Neural progenitor cell (in vitro differentiated cells): ENCODE measurements at places on chromosomes 5 and 9. TPM values are rescaled to one million over a fixed set of nuclear protein-coding genes. Genes with fewer than 3 reads are reported as not detected.

GRCh38 chr5:123450114-123450513 lies 26.9 kb upstream of the CEP120 start:
- DNase-seq = no peak

DNA sequence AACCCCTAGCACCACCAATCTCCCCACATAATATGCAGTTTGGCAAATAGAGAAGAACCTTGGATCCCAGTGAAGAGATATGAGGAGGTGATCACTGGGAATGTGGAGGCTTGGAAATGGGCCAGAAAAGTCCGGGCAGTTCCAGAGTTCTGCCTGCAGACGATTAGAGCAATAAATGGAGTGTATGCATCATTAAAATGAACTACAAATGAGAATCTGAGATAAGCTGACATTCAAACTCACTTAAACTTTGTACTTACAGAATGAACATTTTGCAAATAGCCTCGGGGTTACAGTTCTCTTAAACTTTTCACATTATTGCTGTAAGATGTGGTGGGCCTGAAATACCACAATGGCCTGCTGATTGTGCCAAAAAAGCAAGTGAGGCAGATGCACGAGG lies 23.0 kb upstream of the LHFPL2 start:
- DNase-seq = no peak

NUTM2G gene
- total RNA-seq = not detected in 2 replicates

SAXO1 gene
- 0.09 and 0.15 TPM in 2 replicates for total RNA-seq

ZNF883 gene
- total RNA-seq = 11.5 and 20.0 TPM in 2 replicates
